NCI-H446 treated with DMSO at 0.1 percent for 48 hours (cell line): ENCODE measurements at places on chromosomes 2 and 18.

DNA sequence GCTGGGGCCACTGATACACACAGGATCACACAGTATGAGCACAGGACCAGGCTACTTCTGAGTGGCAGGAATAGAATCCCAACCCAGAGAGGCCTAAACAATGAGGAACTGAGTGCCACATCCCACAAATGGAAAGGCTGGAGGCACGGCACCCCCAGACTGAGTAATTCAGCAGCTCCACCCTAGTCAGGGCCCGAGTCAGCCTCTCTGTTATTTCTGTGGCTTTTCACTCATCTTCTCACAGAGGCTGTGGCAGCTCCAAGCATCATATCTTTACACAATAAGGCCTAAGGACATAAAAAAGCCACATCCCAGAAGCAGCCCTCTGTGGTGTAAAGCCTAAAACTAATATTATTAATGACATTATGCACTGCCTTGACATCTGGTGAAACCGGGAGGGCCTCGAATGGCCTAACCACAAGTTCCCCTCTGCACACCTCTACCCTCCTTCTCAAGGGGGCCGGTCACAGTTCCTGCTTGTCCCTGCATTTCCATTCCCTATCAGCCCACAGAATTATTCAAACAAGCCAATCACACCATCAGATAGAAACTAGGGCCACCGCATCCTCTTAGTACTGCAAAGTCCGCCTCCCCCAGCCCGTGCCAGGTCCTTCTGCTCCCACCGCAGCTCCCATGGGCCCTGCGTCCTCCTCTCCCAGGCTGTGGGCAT lies 12.5 kb upstream of the MAL start:
- no peak for DNase-seq

- no peak for DNase-seq
These were observed 28.8 kb downstream of the SP140 start for GRCh38 chr2:230254152-230254881.

- no peak for DNase-seq
These were observed 205.8 kb downstream of the INSIG2 start for GRCh38 chr2:118294063-118294462.

GRCh38 chr2:95023222-95023597 lies 2.3 kb upstream of the MAL start:
- no peak for DNase-seq

- DNase-seq: no peak
These were observed 13.1 kb downstream of the STARD7 start for GRCh38 chr2:96195410-96196066.

DNA sequence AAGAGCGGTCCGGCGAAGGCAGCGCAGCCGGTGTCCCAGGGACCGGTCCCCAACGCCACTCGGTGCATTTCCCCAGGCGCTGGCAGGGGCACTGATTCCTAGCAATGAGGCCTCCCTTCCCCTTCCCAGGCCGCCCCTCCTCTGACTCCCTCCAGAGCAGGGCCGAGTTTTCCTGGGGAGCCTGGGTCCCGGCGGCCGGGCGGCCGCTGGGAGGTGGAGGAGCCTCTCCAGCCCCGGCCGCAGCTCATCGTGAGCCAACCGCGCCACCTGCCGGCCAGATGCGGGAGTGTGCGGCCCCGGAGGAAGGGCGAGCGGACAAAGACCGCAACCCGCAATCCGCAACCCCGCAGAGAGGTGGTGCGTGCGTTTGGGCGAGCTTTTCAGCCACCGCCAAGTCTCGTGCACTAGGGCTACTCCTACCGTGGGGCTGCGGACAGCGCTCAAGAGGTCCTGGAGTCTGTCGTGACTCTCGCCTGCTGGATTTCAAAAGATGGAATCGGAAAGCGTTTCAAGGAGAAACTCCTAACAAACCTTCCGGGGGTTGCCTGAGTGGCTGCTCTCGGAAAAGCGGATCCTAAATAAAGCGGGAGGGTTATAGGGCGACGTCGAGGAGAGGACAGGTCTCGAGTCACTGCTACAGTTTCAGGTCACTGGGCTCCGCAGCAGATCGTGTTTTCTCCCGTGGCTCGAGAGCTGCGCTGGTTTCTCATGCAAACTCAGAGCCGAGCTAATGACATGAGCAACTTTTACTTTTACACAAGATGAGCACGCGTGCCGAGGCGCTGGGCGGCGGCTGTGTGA lies 1.5 kb upstream of the EPHA4 start:
- DNase-seq: peak; percentile 58

- DNase-seq: no peak
These were observed 636.2 kb downstream of the NRXN1 start for GRCh38 chr2:50395605-50396297.
